ENCODE measurements at places on chromosomes 1 and 21.

- no peak for DNase-seq
Observed at GRCh38 chr21:33069243-33069642, 698 bp upstream of the OLIG1 start.

DNA sequence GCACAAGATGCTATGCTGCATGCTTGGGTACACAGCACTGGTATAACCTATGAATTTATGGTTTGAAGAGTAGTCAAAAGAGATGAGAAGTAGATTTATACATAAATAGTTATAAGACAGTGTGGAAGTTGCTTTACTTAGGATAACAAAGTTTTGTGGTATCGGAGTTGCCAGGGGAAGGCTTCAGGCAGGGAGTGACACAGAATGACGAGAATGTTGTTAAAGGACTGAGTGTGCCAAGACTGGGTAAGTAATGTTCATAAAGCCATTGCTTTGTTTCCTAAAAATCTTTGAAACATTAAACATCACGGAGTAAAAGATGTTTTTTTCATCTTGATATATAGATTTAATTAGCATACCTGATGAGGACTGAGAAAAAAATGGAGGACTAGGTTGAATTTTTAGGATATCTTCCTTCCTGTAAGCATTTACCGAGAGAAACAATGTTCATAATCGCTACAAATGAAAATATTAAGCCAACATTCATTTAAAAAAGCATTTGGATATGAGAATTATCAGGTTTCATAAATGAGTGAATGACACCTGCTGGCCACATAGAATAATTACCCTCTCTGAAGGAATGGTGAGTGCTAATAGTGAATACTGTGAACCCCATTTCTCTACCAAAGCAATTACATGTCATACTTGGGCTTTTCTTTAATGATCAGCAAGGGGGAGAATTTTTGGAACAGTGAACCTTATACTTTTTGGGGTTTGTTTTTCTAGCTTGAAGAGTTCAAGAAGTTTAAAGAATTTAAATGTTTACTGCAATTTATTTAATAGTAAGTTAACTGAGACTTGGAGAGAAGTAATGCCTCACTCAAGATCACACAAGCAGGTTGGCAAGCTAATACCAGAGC lies 28.4 kb downstream of the EXTL2 start:
- DNase-seq: no peak

DNA sequence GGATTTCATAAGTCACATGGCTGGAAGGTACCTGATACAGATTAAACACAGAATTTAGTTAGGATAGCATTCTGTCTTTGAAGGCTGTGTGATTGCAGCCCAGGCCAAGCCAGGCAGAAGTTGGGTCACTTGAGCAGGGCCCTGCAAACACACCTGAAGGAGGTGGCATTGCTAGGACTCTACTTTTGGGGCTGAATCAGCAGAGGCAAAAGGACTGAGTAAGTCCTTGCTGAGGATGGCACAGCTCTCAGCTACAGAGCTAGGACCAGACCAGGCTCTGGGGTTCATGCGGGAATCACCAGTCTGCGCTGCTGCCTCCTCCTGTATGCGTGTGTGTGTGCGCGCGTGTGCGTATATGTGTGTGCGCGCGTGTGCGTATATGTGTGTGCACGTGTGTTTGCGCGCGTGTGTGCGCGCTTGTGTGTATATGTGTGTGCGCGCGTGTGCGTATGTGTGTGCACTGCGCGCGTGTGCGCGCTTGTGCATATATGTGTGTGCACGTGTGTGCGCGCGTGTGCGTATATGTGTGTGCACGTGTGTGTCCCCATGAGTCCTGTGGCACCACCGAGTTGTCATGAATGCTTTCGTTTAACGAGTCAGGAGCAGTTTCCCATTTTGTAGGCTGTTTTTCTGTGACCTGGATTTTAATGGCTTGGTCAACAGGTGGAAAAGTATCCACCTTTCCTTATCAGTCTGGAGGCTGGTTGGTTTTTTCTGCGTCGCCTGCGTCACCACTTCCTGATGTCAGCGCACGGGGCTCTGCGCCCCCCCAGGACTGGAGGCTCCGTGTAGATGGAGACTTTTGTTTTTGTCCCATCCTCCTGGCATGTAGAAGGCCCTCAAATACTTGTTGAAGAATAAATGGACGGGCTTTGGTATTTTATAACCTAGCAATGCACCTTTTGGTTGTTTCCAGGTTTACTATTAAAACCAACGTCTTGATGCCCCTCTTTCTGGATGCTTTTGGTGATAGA lies 34.7 kb downstream of the ADARB1 start:
- DNase-seq: no peak

DNA sequence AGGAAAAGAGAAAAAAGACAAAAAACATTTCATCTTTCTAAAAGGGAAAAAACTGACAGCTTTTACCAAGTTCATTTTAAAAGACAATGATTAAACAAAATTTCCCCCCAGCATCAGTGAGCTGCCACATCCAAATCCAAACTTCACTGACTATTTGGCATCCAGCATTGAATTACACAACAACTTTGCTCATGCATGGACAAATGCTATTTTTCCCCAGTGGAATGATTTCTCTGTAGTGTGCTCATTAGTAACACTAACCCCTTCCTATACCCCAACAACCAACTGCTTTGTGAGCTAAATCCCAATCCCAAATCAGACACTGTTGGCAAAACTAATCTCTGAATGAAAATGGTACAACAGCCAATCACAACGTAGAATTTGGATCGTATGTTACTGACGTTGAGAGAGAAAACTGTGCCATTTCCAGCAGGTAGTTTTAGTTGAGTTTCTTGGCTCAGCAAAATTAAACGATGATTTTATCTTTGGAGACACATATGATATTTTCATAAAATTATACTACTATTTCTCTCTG lies 37.9 kb downstream of the PIK3R3 start:
- no peak for DNase-seq

DNA sequence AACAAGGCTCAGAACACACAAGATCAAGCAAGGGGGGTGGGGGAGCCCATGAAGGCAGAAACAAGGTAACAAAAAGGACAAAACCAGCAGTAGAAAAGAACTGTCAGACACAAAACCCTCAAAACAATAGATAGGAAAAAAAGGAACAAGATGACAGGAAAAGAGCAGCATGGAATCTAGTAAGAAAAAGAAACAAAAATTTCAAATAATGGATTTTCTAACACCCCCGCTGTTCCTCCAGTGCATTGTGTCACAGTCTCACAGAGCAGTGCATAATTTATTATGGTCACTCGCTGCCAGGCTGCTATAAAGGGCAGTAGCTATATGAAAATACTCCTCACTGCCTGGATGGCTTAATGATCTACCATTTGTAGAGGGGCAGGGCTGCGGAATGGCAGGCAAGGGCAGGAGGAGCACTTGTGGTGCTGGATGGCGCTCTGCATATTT lies 567.9 kb downstream of the DPYD start:
- no peak for DNase-seq

DNA sequence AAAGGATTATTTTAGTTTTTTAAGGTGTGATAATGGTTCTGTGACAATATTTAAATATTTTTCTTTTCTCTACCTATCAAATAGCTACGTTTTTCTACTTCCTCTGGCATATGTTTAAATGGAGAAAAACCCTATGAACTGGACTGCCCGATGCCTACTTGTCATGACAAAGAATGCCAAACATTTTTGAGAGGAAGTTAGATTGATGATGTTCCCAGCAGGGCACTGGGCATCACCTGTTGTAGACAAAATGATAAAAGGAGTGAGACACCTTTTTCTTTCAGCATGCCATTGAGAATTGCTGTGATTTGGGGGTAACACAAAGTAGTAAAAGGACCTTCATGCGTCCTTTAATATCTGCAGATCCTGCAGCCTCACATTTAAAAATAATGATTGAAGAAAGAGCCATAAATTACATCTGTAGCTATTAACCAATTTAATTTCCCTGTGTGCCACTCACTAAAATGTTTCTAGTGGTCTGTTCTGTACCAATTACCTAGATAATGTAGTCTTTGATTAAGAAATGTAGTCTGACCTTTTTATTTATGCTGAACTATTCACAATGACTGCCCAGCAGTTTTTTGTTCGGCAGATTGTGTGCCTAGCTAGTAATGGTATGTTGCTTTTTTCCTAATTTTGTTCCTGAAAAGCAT lies 47.6 kb downstream of the RPL5 start:
- no peak for DNase-seq

DNA sequence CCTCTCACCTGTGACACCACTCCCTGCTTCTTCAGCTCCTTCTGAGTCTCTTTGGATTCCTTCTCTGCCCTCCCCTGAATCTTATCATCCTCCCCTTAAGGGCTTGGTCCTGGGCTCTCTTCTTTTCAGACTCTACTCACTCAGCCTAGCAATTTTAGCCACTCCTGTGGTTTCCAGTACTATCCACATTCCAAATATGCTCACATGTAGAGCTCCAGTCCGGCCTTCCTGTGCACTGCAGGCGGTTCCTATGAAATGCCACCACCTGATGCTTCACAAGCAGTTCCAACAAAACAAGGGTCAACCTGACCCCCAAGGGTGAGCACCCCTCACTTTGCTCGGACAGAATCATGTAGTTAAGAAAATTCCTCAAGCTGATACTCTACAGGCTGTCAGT lies 35.9 kb downstream of the MAB21L3 start:
- no peak for DNase-seq

GRCh38 chr1:193256019-193256418 lies 69.6 kb upstream of the B3GALT2 start:
- DNase-seq: no peak

- no peak for DNase-seq
Observed at GRCh38 chr1:150178548-150178947, 28.8 kb downstream of the PLEKHO1 start.

- no peak for DNase-seq
Observed at GRCh38 chr21:36917471-36918158, 48.9 kb downstream of the HLCS start.

GRCh38 chr1:63903947-63904610 lies 130.3 kb downstream of the ROR1 start:
- no peak for DNase-seq

- DNase-seq: no peak
Observed at GRCh38 chr1:183450093-183450492, 22.2 kb upstream of the SMG7 start.

DNA sequence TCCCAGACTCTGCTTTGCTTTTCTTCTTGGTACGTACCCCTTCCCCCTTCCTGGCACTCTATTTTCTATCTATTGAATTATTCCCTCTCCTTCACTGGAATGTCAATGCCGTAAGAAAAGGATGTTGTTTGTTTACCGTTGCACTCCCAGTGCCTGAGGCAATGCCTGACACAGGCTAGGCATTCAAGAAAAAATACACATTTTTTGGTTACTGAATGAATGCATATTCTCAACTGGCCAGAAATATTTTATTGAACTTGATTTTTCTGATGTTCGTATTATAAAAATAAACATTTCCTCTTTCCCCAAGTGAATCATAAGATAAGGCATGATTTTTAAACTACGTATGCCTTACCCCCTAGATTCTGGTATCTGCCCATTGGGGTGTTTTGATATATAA lies 41.2 kb downstream of the GNG12 start:
- no peak for DNase-seq

- DNase-seq: no peak
Observed at GRCh38 chr1:44673675-44674112, 587 bp downstream of the TMEM53 start.

DNA sequence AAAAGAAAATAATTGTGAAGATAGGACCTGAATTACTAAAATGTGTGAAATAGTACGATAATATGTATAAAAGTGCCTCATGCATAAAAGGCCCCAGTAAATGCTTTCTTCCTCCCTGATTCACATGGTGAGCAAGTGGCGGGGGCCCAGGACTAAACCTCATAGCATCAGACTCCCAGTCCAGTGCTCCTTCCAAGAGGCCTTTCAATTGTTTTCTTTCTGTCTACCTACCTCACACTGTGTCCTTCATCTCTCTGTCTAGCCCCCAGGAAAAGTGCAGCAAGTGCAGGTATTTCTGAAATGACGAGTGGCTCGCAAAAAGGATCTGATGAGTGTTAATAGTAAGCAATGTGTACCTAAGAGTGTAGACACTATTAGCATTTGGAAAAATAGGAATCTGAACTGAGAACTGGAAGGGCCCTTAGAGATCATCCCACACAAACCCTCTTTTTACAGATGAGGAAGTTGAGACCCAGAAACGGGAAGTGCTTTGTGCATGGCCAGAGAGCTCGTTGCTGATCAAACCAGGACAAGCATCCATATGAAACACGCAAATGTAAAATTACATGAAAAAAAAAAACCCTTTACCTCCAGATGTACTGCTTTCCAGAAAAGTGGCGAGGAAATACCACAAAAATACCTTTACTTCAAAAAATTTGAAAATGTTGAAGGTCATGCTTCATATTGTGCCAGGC lies 118.2 kb upstream of the HOOK1 start:
- no peak for DNase-seq

DNA sequence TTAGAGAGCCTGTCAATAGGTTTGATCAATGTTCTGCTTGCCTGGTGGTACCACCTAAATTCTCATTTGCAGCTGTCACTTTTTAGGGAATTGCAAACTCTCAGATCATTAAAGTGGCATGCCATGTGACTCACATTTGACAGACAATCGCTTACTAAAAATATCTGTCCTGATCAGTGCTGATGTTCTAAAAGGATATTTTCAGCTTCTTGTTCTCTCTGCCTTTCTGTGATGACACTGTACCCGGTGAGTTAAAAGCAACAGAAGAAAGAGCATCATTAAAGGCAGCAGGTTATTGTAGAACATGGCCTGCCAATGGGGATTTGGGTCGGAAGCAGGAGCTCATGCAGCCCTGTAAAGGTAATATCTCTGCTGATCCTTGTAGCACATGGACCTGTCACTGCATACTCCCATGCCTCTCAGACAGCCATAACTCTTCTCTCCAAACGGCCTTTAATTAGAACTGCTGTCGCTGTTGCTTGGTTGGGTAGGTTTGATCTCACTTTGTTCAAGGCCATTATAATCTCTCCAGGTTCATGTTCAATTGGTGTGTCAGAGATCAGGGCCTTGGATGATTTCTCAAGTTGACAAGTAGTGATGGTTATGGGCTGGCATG lies 441.3 kb upstream of the DEPDC1 start:
- DNase-seq: no peak

DNA sequence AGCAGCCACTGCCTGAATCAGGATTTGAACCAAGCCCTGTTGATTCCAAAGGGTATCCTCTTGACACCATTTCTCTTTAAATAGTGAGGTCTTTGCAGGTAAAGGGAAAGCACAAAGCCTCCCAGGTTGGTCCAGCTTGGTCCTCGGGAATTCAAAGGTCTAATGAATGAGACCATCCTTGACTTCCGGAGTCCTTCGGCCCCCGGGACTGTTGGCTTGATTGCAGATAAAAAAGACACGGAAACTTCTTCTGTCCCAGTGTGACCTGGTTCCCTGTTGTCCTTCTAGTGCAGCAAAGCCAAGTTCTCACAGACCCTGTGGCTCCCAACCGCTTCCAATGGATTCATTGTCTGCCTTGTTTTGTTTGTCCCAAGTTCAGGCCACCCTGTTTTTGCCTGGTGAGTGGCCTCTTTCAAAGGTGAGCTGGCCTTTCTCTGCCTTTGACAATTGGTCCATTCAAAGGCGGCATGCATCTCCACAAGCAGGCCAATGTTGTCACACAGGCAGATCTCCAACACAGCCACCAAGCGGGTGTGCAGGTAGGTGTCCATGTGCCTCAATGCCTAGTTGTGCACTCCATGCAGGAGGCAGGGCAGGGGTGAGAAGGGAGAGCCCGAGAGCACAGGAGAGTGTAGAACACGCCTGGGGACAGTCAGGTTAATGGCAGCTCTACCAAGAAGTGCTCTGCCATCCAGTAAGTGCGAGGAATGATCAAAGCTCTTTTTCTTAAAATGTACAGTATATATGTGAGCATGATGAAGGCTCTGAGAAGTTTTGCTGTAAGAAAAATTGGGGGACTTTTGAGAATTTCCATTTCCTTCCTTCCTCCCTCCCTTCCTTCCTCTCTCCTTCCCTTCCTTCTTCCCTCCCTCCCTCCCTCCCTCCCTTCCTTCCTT lies 82.1 kb upstream of the ZBTB40 start:
- no peak for DNase-seq

GRCh38 chr1:68745011-68745410 lies 248.1 kb upstream of the DEPDC1 start:
- DNase-seq: no peak
